ENCODE measurements at places on chromosomes 3 and 15. TPM values are rescaled to one million over a fixed set of nuclear protein-coding genes. Genes with fewer than 3 reads are reported as not detected.

- no peak for DNase-seq
Measured at GRCh38 chr3:195394024-195394423, 48.8 kb downstream of the ACAP2 start.

SST gene
- not detected for total RNA-seq

DNA sequence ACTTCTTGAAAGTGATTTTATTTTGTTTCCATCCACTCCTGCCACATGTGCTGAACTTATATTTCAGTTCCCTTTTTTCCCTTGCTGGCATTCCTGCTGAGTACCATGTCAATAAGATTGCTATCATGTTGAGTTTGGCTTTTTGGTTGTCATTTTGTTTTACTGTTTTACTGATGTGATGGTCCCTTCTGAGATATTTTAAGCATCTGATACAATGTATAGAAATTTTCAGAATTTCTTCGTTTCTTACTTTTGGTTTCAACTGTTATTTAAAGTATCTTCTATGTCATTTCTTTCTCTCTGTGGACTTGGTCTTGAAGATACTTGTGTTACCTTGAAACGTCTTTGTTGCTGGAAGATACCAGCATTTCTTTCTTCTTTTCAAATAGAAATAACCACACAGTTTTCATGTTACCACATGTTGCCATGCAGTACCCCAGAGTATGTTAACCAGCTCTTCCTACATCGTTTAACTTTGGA, 14.1 kb downstream of the SIDT1 start:
- no peak for DNase-seq

SLC12A1 gene
- total RNA-seq: not detected

- DNase-seq: no peak
Measured at GRCh38 chr3:73192036-73192738, 130.7 kb downstream of the EBLN2 start.

DNA sequence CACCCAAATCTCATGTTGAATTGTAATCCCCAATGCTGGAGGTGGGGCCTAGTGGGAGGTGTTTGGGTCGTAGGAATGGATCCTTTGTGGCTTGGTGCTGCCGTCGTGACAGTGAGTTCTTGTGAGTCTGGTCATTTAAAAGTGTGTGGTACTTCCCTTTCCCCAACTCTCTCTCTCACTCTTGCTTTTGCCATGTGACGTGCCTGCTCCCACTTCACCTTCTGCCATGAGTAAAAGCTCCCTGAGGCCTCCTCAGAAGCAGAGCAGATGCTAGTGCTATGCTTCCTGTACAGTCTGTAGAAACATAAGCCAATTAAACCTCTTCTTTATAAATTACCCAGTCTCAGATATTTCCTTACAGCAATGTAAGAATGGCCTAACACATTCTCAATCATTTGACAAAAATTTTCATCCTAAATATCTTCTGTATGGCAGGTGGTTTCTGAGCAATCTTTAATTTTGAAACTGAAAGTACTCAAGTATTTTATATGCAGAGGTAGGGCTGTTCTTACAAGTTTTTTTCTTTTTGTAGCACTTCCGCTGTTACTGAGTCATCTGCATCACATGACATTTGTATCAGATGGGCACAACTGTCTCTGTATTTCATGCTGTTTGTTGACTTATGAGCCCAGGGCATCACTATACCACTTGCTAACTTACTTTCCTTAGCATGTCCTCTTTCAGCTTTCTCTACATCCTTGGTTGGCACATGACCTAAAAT, 8.8 kb downstream of the RPL39L start:
- DNase-seq: no peak

DNA sequence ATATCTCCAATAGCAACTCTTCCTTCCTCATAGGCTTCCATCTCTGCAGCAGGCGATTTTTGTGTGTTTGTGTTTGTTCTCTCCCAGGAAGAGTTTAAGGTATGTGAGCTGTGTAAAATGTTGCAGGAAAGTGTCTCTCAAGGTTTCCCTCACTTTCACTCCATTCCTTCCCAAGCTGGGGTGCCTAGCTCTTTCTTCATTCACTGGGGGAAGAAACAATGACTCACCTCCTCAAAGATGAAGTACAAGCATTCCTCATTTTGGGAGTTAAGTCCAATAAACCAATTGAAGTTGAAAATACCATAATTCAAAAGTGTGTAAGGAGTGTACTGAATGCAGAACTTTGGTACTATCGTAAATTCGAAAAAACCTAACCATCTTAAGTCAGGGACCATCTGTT, 422.7 kb upstream of the CFAP20DC start:
- DNase-seq: no peak

DNA sequence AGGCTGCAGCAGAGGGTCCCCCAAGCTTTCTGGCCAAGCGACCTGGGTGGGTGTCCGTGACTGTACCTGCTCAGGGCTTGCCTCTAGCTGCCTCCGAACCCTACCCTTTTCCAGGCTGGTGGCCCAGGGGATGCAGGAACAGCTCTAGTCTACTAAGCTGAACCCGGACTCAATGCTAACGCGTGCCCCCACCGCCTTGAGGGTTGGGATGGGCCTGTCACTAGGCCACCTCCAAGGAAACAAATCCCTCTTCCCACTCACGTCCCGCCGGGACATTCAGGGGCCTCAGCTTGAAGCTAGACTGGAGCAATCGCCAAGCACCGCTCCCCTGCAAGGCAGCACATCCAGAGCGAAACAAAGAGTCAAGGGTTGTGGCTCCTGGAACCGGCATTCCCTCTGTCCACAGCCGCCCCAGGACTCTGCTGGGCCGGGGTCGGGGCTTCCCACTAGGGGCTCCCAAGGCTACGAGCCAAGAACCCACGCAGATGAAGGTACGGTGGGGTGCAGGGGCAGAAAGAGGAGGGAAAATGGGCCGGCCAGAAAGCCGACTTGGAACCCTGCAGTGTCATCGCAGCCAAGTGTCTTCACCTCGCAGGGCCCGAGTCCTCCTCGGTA, 2.9 kb downstream of the FBXL22 start:
- DNase-seq: peak; percentile 50

- DNase-seq: no peak
Measured at GRCh38 chr15:85986741-85987140, 92.9 kb upstream of the AGBL1 start.

DNA sequence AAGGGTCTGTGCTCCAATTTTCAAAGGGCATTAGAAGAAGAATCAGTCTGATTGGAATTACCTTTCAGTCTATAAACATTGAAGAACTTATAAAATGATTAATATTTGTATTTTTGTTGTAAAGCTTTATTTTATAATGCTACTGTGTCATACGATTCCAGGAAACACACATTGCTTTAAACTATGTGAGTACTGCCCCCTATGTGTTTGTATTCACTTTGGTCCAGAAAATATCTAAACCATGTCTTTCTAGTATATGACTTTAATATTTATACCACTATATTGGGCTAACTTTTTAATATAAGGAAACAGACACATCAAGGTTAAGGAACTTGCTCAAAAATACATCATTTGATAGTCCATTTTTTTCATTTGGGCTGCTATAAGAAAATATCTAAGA, 3.2 kb upstream of the RIOX2 start:
- no peak for DNase-seq

GRCh38 chr3:32619395-32619794, 48.7 kb upstream of the DYNC1LI1 start:
- no peak for DNase-seq

- DNase-seq: no peak
Measured at GRCh38 chr15:85112997-85113396, 131.3 kb downstream of the PDE8A start.

TP53BP1 gene
- 23.7 TPM for total RNA-seq

RLBP1 gene
- total RNA-seq: not detected

DNA sequence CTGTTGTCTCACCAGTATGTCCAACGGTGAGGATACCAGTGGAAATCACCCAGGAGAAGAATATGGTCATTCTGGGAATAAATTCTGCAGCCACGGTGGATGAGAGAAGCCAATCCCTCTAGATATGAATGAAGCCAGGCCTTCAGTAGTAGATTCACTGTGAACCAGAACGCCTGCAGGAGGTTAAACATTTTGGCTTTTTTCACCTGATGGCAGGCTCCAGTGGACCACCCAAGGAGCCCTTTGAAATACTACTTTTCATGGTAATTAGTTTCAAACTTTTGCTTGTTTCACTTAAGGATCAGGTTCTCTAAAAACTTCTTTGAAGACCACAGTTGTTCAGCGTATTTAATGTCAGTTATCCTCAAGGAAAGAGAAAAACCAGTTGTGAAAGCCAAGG, 353.4 kb downstream of the RORA start:
- DNase-seq: no peak

- DNase-seq: no peak
Measured at GRCh38 chr3:76132154-76132470, 346.8 kb upstream of the ZNF717 start.

DNA sequence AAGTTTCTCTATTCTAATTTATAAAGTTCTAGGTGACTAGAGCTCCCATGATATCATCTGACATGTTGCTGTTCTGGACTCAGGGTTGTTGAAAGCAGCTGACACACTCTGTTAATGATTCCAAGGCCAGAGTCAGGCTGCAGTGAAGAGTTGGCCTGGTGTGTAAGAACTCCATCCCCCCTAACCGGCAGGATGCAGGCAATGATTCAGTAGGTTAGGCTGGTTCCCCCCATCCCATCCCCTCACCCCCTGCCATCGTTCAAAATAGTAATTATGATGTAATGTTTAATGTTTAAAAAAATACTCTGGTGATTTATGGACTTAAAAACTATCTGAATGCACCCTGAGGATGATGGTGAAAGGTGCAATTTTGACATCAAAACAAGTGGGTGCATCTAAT, 4.6 kb upstream of the TRIM71 start:
- DNase-seq: no peak

DNA sequence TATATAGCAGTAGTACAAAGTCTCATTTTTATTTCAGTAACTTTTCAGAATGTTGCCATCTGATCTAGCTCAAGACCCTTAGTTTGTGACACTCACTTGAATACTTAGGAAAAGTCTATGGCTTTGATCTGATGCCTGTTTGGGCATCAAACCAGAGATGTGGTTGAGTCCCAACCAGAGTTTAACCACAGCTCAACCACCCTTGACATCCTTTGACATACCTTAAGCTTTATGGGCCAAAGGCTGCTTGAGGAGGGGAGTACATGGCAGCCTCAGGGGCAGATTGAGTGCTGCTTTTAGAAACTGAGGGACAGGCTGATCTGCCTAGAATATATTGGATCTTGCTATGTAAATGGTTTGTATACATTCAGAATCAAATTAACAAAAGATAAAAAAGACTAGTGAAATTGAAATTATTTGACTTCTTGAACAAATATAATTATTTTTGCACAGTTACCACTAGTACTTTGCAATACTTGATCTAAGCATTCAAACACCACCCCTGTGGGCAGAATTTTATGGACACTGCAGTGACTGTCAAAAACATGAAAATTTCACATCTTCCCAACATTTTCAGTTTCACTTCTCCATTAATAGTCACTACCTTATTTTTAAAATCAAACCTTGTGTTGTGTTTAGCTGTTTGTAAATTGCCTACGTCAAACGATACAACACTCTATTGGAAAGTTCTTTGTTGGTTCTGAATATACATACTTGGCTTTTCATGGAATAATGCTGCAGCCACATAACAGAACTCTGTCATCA, 199.8 kb downstream of the UBE2E2 start:
- no peak for DNase-seq

- no peak for DNase-seq
Measured at GRCh38 chr3:142947799-142948575, 15.5 kb downstream of the PAQR9 start.

- no peak for DNase-seq
Measured at GRCh38 chr15:68402432-68403160, 29.4 kb downstream of the ITGA11 start.

DNA sequence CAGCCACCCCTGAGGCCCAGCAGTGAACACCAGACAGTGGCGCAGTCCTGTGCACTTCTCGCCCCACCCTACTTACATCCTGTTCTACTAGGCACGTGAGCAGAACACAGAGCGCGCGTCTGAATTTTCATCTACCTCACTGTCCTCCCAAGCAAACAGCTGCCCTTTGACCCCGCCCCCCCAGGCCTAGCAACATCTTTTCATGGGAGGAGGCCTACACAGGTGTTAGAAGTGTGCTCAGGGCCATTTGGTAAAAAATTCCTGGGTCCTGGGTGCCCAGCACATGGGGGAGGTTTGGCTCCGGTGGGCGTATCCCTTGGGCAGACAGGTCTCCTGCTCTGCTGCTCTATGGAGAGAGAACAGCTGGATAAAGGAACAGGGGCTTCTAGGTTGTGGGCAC, 95.0 kb downstream of the MYLK start:
- no peak for DNase-seq

Data from Right ventricle myocardium superior (tissue), 1 donor.